ENCODE measurements at places on chromosomes 3 and 15.

DNA sequence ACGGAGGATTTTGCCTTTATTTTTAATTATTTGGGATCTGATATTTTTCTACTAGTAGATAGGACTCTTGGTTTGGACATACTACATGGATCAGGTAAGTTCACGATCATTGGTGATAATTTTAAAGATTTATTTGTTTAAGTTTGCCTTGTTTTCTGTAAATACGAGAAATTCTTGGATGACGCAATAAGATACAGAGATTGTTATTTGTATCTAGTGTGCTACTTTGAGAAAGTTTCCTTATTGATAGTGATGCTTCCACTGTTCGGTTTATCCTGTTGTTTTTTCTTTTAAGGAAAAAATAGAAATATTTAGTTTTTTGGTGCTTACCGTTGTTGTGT is 577 bp downstream of the CHD2 start:
- DNase-seq = no peak

GRCh38 chr3:182605882-182606611 is 187.3 kb upstream of the ATP11B start:
- no peak for DNase-seq

DNA sequence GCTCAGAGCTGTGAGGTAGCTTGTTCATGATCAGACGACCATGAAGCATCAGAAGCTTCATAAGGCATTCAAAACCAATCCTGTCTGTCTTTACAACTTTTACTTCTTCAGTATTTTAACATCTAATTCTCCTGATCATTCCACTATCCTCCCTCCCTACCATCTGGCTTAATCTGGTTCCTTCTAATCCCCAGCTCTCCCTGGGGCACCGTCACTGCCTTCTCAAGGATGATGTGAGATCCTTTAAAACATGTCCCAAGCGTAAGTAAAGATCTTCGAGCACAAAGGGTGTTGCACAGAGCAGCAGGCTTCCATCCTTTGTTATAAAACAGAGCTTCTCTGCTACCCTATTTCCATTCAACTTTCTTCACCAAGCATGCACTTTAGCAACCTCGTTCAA is 362.7 kb upstream of the ARRDC4 start:
- DNase-seq = no peak

- no peak for DNase-seq
These were observed 48.3 kb upstream of the C3orf80 start for GRCh38 chr3:160176923-160177322.

DNA sequence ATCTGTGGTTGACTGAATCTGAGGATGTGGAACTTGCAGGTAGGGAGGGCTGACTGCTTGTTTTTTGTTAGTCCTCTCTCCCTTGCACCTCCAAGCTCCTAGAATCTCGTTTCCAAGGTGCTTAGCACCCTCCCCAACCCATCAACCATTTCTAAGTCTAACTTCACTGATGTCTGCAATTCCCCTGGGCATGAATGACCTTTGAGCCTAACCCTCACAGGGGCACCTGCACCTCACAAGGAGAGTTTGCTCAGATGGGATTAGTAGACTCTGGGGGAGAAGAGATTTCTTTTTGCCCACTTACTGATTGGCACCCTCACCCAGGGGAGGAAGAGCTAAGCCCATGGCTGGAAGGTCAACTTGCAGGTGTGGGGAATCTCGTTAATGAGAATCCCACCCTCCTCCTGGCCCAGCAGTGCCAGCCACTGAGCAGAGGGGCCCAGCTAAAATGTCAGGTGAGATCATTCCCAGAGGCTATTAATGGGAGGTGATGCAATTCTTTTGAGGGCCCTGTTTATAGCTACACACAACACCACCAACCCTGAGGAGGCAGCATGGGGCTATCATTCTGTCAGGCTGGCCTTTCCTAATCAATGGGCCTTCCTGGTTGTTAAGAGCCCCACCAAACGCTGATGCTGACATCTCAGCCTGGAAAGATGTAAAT is 81.6 kb upstream of the HERC1 start:
- DNase-seq = no peak

DNA sequence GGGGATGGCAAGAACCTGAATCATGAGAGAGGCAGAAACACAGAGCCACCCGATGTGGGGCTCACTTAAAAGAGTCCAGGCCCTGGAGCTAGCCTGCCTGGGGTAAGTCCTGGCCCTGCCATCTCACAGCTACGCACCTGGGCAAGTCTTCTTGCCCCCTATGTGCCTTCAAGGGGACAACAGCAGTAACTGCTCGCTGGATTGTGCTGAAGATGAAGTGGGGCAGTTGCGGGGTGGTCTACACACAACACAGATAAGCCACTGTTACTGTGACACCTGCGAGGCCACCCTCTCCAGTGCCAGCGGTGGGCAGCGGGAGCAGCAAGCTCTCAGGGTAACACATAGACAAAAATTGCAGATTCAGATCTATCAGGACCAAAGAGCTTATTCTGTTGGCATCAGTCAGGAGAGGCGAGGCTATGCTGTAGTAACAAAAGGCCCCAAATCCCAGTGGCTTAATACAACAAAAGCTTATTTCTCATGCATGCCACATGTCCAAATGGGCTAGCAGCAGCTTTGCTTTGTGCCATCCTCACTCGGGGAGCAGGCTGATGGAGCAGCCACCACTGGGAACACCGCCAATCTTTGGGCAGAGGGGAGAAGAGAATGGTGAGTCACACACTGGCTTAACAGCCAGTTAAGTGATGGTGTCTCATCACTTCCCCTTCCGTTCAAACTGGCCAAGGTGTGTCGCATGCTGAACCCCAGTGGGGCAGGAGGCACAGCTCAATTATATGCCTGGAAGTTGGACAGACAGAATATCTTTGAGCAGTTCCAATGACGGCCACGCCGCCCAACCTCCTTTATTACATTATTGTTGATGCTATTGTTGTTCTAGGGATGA is 78.3 kb downstream of the WNT7A start:
- no peak for DNase-seq

GRCh38 chr3:33447958-33448357 is 7.8 kb upstream of the UBP1 start:
- no peak for DNase-seq

Data from sigmoid colon (tissue), 7 donors.